ENCODE measurements at places on chromosomes 12 and 14. TPM values are rescaled to one million over a fixed set of nuclear protein-coding genes. Genes with fewer than 3 reads are reported as not detected.

The BAZ1A gene
- total RNA-seq: 30.6 TPM

The GZMH gene
- not detected for total RNA-seq

The KRT75 gene
- total RNA-seq: 38.5 TPM

The TAS2R9 gene
- total RNA-seq: not detected

The BHLHE41 gene
- 81.0 TPM for total RNA-seq

Data from PC-3 (cell line).